Urothelium cell line (cell line): ENCODE measurements at places on chromosomes 16 and 17.

GRCh38 chr17:79669861-79670260 lies 59.0 kb upstream of the RBFOX3 start:
- DNase-seq, result no peak

DNA sequence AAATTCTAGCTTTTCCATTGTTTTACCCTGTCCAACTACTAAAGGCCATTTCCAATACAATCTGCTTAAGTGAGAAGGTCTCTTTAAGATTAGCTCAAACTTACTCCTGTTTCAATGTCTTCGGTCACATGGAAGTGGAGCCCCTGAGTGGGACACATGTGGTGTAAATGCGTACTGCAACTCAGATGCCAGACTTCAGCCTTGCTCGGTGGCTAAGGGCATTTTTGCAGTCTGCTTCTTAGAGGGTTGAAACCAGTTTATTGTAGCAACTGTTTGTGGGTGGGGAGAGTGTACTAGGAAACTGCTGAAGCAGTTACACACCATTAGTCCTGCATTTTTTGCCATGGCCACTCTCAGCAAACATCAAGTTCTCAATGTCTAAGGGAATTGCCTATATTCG lies 140.6 kb downstream of the PARN start:
- DNase-seq, result peak; percentile 52

- DNase-seq, result no peak
Measured at GRCh38 chr17:80141463-80142165, 5.3 kb downstream of the EIF4A3 start.

- DNase-seq, result no peak
Measured at GRCh38 chr17:43615330-43616028, 46.2 kb downstream of the MEOX1 start.

GRCh38 chr16:69346683-69347082 lies 4.9 kb downstream of the TMED6 start:
- no peak for DNase-seq

GRCh38 chr17:61444075-61444474 lies 8.1 kb upstream of the TBX4 start:
- DNase-seq, result no peak

- no peak for DNase-seq
Measured at GRCh38 chr17:8421571-8421970, 14.1 kb upstream of the NDEL1 start.

- no peak for DNase-seq
Measured at GRCh38 chr16:20956319-20956718, 55.7 kb downstream of the LYRM1 start.

DNA sequence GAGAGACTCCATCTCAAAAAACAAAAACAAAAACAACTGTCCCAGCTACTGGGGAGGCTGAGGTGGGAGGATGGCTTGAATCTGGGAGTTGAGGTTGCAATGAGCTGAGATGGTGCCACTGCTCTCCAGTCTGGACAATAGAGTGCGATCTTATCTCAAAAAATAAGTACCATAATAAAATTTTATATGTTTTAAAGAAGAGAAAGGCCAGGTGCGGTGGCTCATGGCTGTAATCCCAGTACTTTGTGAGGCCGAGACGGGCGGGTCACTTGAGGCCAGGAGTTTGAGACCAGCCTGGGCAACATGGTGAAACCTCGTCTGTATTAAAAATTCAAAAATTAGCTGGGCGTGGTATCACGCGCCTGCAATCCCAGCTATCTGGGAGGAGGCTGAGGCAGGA lies 11.4 kb downstream of the RPUSD1 start:
- DNase-seq, result no peak

- peak; percentile 21 for DNase-seq
Measured at GRCh38 chr16:65598621-65599020, 476.8 kb upstream of the CDH11 start.

DNA sequence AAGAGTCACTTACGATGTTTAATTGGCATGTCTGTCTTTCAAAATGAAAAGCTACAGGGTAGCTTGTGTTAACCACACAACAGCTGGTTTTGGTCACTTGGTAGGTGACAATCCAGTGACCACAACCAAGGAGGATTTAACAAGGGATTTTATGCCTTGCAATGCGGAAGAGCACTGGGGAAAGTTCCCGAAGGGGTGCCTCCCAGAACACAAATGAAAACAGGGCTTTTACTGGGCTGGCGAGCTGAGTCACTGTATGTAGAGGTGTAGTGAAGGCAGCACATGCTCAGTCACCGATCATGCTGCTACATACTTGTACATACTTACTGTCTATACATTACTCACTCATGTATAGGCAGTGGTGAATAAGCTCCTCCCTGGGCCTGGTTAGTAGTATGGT lies 483.5 kb downstream of the CDH13 start:
- DNase-seq, result no peak

- DNase-seq, result no peak
Measured at GRCh38 chr16:27811881-27812280, 251.6 kb downstream of the GSG1L start.

DNA sequence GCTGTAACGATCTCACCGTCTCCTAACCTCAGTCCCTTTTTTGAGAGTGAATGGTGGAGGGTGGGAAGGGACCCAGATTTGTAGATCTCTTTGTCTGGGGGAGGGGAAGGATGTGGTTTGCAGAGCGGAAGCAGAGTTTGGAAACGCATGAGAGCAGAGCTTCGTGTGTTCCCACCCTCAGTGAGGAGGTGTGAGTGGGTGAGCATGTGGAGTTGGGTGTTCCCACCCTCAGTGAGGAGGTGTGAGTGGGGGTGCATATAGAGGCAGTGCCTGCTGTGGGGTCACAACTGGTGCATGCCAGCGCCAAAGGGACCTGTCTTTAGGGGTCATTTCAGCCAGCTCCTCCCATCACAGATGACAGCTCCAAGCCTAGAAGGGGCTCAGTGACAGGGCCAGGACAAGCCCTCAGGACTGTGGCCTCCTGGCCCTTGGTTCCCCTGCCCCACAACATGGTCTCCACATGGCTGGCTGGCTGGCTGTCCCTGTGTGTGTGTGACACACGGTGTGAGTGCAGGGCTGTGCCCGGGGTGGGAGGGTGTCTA lies 1.8 kb upstream of the CISD3 start:
- no peak for DNase-seq
